ENCODE measurements at places on chromosomes 2 and 18.

DNA sequence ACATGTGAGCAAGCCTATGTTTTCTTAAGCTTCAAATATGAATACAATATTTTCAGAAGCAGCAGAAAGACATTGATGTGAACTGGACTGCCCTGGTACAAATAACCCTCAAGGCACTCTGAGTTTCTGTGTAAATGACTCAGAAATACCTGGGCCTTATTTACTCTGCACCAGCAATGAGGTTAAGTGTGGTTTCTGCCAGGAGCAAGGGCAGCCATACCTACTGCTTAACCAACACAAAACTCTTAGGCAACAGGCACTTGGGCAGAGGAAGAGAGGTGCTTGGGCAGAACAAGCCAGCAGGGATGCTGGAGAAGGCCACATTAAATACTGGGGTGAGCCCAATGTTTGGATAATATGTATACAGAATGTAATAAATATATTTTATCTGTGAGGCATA, 29.4 kb upstream of the ARL5A start:
- no peak for DNase-seq

- no peak for DNase-seq
Observed at GRCh38 chr2:97891611-97892010, 104.1 kb downstream of the TMEM131 start.

DNA sequence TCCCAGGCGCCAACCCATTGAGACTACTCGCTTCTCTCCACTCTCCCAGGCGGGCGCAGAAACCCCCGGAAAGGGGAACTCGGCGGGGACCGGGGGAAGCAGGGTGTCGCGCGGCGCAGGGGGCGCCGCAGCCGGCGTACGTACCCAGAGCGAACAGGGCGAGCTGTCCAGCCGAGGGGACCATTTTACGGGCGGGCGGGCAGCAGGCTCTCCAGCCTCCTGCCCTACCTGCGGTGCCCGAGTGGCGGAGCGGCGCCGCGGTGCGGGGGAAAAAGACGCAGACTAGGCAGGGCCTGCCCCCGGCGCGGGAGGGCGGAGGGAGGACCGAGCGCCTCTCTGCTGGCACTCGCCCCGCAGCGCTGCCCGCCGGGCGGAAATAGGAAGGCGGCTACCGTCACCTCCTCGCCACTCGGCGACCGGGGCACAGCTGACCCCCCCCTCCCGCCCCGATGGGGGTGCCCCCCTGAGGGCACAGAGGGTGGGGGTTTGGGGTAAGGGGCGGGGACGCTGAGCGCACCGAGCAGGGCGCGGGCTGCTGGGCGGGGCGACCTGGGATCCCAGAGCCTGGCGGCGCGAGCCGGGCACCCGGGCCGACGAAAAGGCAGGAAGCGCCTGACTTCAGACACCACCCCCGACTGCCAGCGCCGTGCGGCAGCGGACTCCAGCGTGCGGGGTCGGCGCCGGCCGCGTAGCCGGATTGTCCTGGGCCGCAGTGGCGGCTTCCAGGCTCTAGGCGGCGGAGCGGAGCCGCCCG, at the start of gene TGFA:
Gene TGFA (minus strand): TSS at position 243 of the 754 bp plus-strand sequence. CDS start 59 bp downstream, at position 184.
- DNase-seq = peak; percentile 66

DNA sequence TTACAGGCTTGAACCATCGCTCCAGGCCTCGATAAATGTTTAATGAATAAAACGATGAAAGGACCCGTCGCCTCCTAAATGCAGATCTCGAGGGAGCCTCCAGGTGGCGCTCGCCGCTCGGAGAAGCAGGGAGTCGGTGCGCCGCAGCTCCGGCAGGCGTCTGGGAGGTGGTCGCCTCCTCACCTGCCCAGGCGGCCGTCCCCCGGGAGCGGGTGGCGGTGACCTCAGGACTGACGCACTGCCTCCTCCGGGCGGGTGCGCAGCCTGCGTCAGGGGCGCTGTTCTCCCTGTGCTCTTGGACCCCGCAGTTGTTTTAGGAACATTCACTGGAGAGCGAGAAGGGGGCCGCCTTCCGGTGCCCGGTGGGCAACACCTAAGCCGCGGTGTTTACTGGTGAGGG, 38.6 kb upstream of the POLE4 start:
- peak; percentile 61 for DNase-seq

GRCh38 chr2:7759898-7760297, 842.7 kb downstream of the RNF144A start:
- no peak for DNase-seq

DNA sequence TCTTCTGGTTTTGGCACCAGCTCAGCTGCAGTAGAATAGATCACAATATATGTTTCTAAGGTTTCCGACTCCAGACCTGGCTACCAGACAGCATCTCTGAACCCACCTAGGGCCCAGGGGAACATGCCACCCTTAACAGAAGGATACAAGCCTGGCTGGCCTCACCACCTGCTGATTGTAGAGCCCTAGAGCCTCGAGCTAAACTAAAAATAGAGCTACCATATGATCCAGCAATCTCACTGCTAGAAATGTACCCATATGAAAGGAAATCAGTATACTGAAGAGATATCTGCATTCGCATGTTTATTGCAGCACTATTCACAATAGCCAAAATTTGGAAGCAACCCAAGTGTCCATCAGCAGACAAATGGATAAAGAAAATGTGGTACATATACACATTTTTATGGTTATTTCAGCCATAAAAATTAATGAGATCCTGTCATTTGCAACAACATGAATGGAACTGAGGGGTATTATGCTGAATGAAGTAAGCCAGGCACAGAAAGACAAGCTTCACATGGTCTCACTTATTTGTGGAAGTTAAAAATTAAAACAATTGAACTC, 242.4 kb upstream of the SLC39A10 start:
- no peak for DNase-seq

- no peak for DNase-seq
Observed at GRCh38 chr2:88230911-88231310, 60.8 kb downstream of the THNSL2 start.

GRCh38 chr2:217838409-217838831, 164.4 kb downstream of the TNS1 start:
- no peak for DNase-seq

GRCh38 chr2:98377544-98377943, 31.3 kb downstream of the CNGA3 start:
- no peak for DNase-seq

GRCh38 chr2:55581435-55581834, 36.0 kb downstream of the PPP4R3B start:
- peak; percentile 32 for DNase-seq

DNA sequence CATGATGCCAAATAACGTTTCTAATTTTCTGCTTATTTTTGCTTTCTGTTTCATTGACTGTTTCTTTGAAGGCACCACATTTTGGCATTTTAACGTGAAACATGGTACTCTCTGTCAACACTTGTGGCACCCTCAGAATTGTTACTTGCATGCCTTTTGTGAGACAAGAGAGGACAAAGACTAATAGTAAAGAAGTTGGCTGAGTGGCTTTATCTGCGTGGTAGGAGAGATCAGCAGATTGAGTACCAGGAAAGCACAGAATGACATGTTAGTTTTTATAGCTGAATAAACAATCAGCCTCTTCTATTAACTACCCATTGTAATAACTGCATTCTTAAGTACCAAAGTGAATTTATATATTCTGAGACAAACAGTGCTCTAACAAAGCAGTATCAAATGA, 8.6 kb downstream of the ZNF638 start:
- no peak for DNase-seq

GRCh38 chr2:69225933-69226332, 161.1 kb downstream of the GFPT1 start:
- no peak for DNase-seq

DNA sequence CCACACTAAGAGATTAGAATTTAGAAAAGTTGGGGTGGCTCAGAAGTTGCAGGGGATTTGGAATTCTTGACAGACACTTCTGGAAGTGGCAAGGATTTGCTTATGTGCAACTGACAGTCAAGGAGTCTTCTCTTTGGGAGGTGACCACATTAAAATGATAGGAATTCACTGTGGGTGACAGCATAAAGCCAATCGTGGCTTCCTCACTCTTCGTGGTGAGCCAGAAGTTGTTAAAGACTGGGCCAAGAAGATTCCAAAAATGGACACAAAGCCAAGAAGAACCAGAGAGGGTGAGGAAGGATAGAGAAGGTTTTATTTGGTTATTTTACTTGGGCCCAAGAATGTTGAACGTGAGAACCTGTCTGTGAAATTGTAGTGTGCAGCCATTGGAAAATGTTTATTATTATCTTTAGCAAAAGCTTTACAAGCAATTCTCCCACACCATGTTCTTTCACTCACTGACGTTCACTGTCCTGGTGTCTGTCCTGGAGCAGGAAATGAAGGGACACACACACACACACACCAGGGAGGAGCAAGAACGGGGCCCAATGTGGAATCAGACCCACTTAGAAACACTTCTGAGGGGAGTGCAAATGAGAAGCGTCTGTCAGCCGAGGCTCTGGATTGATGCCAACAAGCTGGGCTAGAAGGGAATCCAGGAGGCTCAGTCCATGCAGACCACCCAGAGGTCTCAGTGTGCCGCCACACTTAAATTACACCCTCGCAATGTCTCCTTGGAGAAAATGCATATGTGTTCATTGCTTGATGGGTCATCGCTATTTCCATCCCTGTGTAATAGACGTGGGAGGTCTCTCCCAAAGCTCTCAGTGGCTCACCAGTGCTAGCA, 37.2 kb downstream of the STEAP3 start:
- no peak for DNase-seq

DNA sequence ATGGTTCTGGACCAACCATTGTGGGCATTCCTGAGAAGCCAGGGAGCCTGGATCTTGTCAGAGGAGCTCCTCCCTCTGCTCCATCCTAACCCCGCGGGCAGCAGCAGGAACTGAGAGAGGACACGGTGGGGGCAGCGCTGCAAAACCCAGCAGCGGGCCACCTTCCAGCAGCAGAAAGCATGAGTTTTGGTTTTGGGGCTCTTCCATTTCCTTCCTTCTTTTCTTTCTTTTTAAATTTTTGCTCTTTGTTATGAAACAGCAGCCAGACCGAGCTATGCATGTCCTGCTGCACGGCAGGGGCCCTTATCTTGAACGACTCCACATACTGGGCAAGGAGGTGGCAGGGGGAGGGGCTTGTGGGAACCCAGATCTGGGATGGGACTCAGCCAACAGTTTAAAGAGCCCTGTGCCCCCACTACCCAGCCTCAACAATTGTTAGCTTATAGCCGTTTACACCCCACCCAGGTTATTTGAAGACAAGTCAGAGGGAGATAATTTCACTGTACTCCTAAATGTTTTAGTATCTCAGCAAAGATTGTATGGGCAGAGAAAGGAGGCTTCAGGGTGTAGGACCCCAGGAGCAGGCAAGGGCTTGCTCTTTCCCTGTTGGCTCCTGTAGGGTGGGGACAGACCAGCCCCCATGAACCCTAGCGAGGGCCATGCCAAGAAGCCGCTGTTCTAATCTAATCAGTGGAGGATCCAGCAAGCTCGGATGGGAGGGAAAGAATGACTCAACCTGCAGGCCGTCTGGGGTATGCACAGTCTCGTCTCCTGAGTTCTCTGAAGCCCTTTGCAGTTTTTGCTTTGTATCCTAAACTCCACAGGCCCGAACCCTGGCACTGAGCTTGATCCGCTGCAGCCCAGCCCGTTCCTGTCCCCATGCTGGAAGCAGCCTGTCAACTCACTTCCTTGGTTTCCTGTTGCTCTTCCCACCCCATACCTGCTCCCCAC, 75.3 kb downstream of the LRRFIP1 start:
- peak; percentile 39 for DNase-seq

Data from CD4-positive, alpha-beta T cell treated with Interleukin-4 for 1 hour (primary cell).